ENCODE measurements at places on chromosomes 6 and 20. TPM values are rescaled to one million over a fixed set of nuclear protein-coding genes. Genes with fewer than 3 reads are reported as not detected.

The ACTL10 gene
- 15.2 TPM for total RNA-seq

The MROH8 gene
- 1.0 TPM for total RNA-seq

The SNX5 gene
- 132 TPM for total RNA-seq

The RIPOR3 gene
- 0.47 TPM for total RNA-seq

The SLC17A1 gene
- total RNA-seq, result 0.64 TPM

The ENPP1 gene
- total RNA-seq, result 2.8 TPM

The ZC3H12D gene
- not detected for total RNA-seq

The RNF8 gene
- total RNA-seq, result 20.4 TPM

The SEL1L2 gene
- not detected for total RNA-seq

The TNFRSF6B gene
- total RNA-seq, result not detected

The PBOV1 gene
- total RNA-seq, result not detected

The GSTA2 gene
- not detected for total RNA-seq

The BPIFA1 gene
- total RNA-seq, result not detected

The ANKRD66 gene
- not detected for total RNA-seq

The TAGAP gene
- not detected for total RNA-seq

The HAO1 gene
- not detected for total RNA-seq

DNA sequence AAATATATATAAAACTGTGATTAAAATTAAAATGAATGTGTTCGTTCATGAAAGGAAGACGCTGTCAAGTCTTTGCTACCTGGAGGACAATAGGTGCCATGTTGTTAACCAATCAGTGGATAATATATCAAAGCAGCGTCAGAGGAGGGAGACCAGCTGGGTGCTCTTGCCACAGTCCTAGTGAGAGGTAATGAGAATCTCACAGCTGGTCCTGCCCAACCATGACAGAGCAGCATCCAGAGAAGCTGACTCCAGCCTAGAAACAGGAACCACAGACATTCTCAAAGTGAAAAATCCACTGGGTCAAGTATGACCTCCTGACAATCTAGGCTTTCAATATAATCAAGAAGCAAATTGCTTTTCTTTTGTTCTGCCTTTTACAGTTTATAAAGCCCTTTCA, 94.5 kb upstream of the LRFN2 start:
- no peak for DNase-seq

GRCh38 chr6:167645368-167645767, 181.3 kb upstream of the AFDN start:
- DNase-seq, result no peak

DNA sequence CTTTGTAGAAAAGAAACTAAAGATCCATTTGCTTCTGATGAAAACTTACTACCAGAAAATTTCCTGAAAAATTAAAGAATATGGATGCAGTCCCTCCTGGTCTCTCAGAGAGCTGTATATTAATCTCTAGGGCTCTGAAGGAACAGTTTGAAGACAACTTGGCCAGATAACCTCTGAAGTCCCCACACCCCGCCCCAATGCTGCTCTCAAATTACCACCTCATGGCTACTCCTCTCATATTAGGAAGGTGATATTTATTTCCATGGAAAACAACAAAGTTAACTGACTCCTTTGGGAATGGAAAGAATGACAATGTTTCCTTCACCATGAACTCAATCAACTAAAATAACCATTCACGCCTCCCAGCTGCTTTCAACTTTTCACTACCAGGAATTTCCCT, 408.4 kb upstream of the FLRT3 start:
- DNase-seq, result no peak

- no peak for DNase-seq
These were observed 467.3 kb downstream of the PREX1 start for GRCh38 chr20:48360342-48360975.

- DNase-seq, result no peak
These were observed 170.7 kb upstream of the MLN start for GRCh38 chr6:33974471-33974870.

- no peak for DNase-seq
These were observed 36.8 kb downstream of the PTCHD4 start for GRCh38 chr6:48073976-48074767.

- no peak for DNase-seq
These were observed 29.8 kb downstream of the TRMT6 start for GRCh38 chr20:5920581-5920980.

DNA sequence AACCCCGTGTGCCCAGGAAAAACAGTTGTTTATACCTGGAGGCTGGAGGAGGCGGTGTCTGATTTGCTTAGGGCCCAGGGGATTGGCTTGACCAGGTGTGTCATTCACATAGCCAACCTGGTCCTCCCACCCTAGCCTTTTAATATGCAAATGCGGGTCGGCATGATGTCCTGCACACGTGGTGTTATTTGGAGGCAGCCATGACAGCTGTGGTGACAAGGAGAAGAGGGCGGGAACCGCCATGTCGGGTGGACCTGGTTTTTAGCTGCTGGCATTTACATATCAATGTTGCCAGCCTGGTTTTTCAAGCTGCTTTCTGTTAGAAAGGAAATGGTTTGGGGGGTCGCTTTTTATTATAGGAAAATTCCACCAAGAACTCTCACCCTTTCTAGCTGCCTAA, 291.4 kb upstream of the QKI start:
- DNase-seq, result no peak

DNA sequence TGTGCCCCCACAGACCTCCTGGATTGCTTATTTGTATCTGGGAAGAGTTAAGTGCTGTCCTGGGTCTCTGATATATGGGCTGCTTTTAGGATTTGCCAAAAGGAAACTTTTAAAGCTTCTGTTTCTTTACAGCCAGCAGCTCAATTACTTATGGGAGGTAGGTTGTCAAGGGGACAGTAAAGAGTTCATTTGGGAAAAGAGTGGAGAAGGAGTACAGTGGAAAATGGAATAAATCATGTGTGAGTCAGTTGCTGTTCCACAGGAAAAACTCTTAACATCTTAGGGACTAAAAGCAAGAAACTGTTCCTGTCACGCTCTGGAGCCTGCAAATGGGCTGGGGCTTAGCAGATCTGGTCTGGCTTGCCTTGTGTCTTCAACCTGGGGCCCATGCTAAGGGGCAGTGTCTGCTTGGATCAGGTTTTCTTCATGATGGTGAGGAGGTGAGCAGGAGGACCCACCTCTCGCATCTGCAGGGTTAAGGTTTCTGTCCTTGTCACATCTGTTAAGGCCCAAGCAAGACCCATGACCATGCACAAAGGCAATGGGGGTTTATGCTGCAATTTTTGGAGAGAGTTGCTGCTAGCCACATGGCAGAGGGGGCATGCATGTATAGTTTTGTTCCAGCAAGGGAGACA, 8.7 kb upstream of the CST1 start:
- no peak for DNase-seq

- DNase-seq, result no peak
These were observed 38.4 kb upstream of the TGM2 start for GRCh38 chr20:38203337-38203980.

DNA sequence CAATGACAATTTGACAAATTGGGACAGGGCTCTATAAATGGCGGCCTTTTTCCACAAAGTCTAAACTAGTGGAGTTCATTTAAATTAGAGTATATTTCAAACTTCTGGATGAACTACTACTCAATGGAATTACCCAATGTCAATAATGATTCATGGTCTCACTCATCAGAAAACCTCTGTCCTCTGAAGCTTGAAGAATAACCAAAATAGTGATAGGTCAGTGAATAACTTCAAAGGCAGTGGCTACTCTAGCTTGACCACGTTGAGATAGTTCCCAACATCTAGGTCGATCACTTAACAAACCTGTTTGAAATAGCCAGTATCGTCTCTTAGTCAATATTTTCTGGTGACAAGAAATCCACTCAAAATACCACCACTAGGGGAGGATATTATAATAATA, 197.6 kb downstream of the HDGFL1 start:
- DNase-seq, result peak; percentile 27

GRCh38 chr20:45292343-45292742, 14.3 kb upstream of the RBPJL start:
- DNase-seq, result no peak

GRCh38 chr6:6746333-6746969, 157.9 kb downstream of the LY86 start:
- no peak for DNase-seq

DNA sequence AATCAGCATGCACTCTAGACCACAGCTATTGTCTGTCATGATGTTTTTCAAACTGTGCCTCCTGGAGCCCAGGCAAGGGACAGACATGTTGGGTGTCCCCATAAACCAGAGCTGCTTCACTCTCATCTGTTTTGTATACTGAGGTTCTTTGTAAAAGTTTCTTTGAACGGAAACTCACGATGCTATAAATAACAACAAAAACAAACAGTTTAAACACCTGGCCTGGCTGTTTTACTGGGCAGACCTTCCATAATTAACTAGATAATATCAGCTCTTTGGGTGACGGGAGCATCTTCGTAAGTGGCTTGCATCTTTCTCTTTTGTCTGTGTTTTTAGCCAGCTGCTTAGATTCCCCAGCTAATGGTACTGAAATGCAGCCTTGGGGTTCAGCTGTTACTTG, 190.3 kb downstream of the ZDHHC14 start:
- no peak for DNase-seq

GRCh38 chr6:169640351-169640852, 61.4 kb downstream of the WDR27 start:
- no peak for DNase-seq

- no peak for DNase-seq
These were observed 114.7 kb downstream of the SASH1 start for GRCh38 chr6:148457137-148457842.

GRCh38 chr6:7152462-7152861, 44.7 kb downstream of the RREB1 start:
- DNase-seq, result no peak

DNA sequence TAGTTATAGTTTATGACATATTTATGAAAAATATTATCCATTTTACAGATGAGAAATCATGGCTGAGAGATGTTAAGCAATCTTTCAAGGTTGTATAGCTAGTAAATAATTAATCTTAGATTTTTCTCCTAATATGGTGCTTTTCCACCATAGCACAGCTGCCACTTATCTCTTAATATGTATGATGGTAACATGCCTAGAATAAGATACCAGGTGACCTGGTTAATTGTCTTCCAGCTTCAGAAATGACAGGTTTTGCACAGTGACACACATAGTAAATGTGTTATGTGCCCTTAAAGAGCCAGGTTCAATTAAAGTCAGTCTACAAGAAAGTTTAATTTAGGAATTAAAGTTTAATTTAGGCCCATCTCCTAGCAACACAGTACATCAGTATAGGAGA, 14.8 kb downstream of the TUBB2A start:
- no peak for DNase-seq

DNA sequence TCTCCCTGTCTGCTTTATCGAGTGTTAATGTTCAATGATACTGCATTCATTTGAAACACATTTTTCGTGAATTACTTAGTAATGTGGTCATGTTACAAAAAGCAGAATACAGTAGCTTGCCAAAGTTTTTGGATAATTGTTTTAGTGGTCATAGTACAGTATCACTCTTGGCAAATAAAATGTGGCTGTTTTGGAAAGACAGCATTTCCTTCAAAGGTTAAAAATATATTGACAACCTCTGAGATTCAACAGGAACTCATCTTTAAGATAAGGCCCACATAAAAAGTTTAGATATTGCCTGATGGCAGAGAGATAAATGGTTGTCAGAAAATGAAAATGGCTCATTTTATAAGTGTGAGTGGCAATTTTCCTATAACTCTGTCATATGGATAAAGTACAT, 297.7 kb upstream of the MAN1A1 start:
- no peak for DNase-seq

DNA sequence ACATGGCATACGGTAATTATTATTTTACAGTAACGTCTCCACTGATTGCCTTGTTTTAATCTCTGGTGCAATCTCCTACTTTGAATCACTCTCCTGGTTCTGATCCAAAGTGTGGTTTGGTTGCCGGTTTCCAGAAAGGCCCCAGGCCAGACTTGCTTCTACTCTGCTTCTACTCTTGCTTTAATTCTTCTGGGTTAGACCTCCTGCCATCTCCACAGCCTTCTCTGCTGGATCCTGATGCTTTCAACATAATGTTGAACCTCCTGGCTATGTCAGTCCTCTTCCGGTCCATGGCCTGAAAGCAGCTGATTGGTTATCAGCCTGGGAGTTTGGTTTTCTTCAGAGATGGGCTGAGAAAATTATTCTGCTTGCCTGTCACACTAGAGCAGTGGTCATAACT, 266.5 kb upstream of the RIMS1 start:
- no peak for DNase-seq

- no peak for DNase-seq
These were observed 22.4 kb downstream of the SYNCRIP start for GRCh38 chr6:85620308-85620707.

DNA sequence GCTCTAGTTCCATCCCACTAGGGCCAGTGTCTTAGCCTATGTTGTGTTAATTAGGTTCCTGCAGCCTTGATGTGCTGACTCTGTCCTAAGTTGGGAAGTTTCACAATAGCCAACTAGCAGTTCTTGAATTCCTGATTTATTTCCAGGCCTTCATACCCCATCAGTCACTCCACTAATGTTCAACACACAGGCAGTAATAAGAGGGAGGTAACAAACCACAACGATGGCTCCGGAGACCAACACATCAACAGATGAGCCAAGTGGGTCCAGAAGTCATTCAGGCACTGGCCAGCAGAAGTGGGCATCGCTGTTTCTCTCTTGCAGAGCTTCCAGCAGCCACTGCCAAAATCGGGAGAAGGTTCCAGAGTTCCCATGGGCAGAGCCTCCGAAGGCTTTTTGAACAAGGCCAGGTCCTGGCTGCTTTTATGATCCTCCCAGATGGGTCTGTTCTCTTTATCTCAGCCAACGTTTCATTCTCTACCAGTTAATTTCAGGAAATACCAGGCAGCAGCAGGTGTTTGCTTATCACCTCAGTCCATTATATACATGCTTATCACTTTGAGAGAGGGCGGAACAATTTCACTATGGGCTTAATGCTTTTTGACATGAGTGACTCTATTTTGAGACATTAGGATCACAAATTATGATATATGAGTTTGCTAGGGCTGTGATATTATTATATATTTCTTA, 48.5 kb upstream of the NOP56 start:
- no peak for DNase-seq

All from Caki2 (cell line).